Osteoblast (primary cell): ENCODE measurements at places on chromosomes 13 and 19. TPM values are rescaled to one million over a fixed set of nuclear protein-coding genes. Genes with fewer than 3 reads are reported as not detected.
A peak's percentile ranks its signal among the peaks of the same experiment; 100 is the strongest.

- DNase-seq: peak; percentile 8
These were observed 54.1 kb upstream of the SLITRK6 start for GRCh38 chr13:85853161-85853894.

DNA sequence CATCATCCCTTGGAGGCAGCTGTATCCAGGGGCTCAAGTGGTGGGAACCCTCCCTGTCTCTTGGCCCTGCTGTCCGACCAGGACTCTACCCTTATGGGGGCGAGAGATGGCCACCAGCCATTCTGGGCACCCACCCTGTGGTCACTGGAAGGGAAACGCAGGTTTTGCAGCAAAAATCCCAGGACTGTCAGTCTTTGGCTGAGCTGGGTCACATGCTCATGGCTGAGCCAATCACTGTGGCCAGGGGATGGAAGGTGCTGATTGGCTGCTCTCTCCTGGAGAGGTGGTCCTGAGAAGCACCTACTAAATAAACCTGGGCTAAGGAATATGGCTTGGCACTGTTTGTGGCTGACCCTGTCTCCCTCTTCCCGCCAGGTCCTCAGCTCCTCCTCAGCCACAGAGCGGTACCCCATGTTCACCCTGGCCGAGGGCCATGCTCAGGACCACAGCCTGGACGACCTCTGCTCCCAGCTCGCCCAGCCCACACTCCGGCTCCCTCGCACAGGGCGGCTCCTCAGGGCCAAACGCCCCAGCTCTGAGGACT lies 8.9 kb downstream of the ATG4D start:
- DNase-seq: peak; percentile 96

GRCh38 chr13:47087241-47087640 lies 190.4 kb upstream of the HTR2A start:
- no peak for DNase-seq

DNA sequence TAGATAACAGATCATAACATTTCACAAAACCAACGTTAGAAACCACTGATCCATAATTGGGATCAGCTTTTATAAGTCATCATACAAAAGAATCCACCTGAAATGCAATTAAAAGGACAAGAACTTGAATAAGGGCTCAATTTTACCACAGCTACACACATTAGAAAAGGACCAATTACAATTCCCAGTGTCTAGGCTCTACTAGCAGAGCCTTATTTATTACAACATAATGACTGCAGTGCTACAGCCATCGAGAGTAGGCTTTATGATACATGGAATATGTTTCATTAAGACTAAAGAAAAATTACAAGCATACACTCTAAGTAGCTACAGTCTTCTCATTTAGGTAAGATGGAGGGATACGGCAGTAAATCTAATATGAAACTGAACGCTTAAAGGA lies 2.9 kb downstream of the RBM26 start:
- DNase-seq: peak; percentile 73

GRCh38 chr19:35140207-35140961 lies 1.8 kb downstream of the FXYD1 start:
- DNase-seq: peak; percentile 84

DNA sequence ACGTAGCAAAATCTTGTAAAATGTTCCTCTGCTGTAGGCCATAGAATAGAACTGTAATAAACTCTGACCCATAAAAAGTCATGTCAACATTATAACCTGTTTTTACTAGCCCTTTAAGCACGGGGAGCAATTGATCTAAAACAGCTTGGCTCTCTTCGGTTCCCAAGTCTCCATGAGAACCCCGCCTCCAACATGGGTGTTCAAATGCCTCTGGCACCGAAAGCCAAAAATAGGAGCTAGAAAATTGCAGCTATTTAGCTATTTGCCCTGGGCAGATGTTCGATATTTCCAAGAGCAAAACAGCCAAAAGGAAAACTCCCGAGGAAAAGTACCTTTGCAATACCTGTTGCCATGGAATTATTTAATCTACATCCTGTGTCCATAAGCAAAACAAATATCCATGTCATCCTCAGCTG lies 563.1 kb downstream of the EFNB2 start:
- no peak for DNase-seq

The OR7A5 gene
- total RNA-seq: not detected in 2 replicates

DNA sequence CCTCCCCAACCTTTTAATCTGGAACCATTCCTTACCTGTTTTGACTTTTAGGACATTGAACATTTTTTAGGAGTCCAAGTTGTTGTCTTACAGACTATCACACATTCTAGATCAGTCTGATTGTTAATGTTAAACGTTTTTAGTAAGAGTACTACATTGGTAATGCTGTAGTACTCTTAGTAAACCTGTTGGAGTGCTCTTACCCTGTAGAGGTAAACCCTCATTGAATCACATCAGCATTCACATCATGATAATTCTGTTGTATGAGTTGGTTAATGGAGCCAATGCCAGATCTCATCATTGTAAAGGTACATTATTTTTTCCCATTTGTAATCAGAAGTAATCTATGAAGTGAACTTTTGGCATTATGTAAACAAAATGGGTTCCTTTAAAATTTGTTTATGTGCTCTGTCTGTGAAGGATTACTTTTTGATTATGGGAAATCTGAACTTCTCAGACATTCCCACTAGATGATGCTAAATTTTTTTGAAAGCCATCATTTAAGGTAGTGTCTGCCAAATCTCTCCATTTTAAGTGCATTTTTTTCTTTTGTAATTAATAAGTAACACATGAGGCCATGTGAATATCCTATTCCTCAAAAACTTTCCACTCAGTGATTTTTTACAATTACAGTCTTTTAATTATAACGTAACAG lies 55.2 kb downstream of the VWA8 start:
- peak; percentile 76 for DNase-seq

GRCh38 chr13:110044551-110045111 lies 258.2 kb upstream of the IRS2 start:
- no peak for DNase-seq

GRCh38 chr19:38806371-38806770 lies 6.4 kb downstream of the LGALS4 start:
- no peak for DNase-seq

DNA sequence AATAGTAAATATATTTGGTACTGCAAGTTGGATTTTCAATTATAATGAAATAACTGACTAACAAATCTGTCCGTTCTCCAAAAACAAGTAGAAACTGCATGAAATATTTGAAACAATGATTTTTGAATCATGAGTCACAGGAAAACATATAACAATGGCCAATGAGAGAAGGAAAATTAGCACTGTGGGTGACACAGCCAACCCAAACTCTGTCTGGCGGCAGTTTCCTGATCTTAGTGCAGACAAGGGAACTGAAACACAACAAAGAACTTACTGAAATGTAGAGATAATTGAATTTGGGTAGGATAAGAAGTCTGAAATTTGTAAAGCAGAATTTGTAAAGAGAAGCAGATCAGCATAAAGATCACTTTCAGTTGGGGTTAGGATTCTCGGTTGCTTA lies 2743.3 kb upstream of the PCDH20 start:
- DNase-seq: no peak

GRCh38 chr19:2077833-2078619 lies 18.1 kb downstream of the MOB3A start:
- peak; percentile 71 for DNase-seq

DNA sequence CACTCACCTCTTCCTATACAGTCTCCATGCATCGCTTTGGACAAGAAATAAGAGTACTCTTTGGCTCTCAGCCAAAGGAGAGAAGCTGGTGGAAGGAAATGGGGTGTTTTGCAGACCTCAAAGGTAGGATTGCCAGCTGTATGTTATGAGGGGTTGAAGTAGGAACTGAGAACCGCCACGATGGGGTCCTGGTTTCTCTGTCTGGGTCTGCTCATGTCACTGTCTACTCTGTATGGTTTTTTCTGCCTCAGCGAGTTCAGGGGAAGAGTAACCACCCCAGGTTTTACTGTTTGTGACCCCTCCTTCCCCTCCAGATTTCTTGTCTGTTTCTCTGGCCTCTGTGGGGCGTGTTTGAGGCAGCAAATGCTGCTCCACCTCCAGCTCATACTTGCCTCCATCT lies 4.1 kb downstream of the ZNF805 start:
- no peak for DNase-seq

- DNase-seq: no peak
These were observed 1985.7 kb upstream of the PRR20A start for GRCh38 chr13:55155046-55155445.

The LIG1 gene
- 10.0 and 11.9 TPM in 2 replicates for total RNA-seq

- peak; percentile 22 for DNase-seq
These were observed 97.2 kb downstream of the SUCLA2 start for GRCh38 chr13:47903836-47904235.

- no peak for DNase-seq
These were observed 10.1 kb downstream of the FOXO1 start for GRCh38 chr13:40656358-40656757.

DNA sequence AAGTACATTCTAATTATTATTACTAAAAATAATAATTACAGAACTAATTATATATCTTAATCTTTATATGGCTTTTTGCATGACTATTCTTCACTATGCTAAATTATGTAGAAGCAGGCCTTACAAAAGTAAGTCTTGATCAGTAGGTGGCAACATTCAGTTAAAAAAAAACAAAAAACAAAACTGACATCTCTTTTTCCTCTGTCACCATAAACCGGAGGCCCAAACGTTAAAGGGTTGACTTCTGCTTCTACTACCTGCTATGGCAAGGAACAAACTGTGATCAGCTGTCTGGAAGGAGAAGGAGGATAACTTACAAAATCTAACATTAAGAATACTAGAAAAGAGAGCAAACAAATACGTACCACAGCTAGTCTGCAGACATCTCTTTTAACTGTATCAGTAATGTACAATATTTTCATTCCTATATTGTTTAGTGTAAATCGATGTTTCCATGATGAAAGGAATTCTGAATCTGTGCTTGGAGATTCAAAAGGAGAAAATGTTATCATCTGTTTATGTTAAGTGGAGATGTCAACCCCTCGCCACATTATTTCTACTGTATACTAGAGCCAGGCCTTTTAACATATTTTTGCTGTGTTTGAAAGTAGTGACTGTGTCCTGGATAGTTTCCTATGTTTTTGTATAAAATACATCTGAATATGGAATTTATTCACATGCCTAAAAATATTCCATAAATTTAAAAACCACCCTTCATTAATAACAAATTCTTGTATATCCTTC lies 1525.4 kb downstream of the SLITRK1 start:
- peak; percentile 56 for DNase-seq

The C1QTNF9 gene
- total RNA-seq: under 0.01 TPM in 1 of 2 replicates, not detected in the other

GRCh38 chr13:93080587-93080986 lies 146.0 kb upstream of the GPC6 start:
- DNase-seq: no peak

The IL12RB1 gene
- 0.29 and 0.72 TPM in 2 replicates for total RNA-seq

- no peak for DNase-seq
These were observed 275.4 kb upstream of the OBI1 start for GRCh38 chr13:78934336-78934735.

DNA sequence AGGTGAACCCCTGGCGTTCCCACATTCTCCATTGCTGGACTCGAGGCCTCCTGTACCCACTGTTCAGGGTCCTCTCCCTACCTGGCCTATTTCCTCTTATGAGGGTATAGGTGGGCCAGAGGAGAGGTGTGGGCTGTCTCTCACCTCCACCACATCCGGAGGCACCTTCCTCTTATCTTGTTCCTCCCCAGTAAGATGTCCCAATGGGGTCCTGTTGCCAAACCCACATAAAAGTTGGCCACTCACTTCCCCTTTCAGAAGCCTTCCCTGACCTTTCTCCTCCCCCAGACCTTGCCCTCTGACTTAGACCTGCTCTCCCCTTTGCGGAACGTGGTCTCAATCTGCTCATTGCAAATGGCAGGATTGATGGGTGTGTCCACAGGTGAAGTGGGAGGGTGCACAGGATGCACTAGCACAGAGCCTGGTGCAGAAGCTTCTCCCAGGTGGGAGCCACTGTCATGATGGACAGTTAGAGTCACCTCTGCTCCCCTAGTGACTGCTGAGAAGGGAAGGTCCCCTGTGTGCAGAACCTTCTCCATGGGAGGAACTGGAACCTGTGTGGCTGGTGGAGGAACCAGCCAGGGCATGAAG lies 1.3 kb downstream of the CYP4F3 start:
- DNase-seq: no peak

GRCh38 chr13:111969551-111970135 lies 97.3 kb upstream of the SOX1 start:
- no peak for DNase-seq

The SIN3B gene
- 24.2 and 29.8 TPM in 2 replicates for total RNA-seq

The OR7C1 gene
- not detected in 2 replicates for total RNA-seq

- DNase-seq: no peak
These were observed 68.6 kb upstream of the TEX29 start for GRCh38 chr13:111251646-111252445.

DNA sequence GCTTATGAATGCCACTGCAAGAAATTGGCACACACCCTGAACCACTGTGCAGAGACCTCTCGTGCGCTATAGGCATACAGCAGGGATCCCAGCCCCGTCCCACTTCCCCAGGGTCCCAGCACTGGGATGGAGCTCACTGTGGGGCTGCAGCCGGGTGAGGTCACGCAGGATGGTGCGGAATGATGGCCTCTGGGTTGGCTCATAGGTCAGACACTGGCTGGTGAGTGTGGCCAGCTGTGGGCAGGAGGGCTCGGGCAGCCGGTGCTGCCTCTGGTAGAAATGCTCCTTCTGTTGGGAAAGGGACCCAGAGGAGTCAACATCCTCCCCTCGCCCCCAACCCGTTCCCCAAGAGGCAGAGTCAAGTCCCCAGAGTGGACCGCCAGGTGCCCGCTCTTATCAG lies 17.0 kb upstream of the ICAM3 start:
- DNase-seq: peak; percentile 26

GRCh38 chr19:3603121-3603811 lies 3.4 kb downstream of the TBXA2R start:
- no peak for DNase-seq

DNA sequence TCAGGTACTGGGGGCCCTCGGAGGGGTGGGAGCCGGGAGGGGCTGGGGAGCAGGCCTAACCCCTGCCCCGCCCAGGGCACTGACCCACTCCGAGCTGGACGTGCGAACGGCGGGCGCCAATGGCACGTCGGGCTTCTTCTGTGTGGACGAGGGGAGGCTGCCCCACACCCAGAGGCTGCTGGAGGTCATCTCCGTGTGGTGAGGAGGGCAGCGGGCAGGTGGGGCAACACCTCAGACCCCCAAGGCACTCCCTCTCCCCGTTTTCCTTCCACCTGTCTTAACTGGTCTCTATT lies 18.2 kb downstream of the HPN start:
- DNase-seq: no peak

DNA sequence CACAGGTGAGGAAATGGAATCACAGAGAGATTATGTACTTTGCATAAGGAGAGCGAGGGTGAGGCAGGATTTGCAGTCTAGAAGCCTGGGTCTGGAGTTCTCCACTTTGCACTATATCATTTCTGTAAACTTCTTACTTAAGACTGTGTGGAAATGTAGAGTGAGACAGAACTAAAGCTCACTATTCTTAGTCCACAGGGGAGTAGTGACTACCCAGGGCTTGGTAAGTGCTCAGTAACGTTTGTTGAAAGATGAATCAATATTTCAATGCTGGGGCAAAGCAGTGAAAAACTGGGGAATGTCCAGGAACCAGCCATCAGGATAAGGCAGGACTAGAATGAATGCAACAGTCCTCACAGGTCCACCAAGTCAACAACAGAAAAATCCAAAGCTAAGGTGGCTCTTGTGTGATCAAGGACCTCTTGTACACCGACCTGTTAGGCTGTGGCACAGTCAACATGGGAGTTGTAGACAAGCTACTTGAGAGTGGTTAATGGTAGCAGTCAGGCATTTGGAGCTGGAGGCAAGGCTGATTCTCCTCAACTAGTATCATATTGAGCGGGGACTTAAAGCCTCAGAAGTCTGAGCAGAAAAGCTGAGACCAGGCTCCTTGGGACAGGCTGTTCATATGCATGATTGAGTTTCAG lies 929 bp upstream of the TNFSF13B start:
- DNase-seq: no peak
